ENCODE measurements at places on chromosomes 11 and 22.

- H3K36me3 ChIP-seq, result no peaks in the 10 kb centered on the region
- H3K27ac ChIP-seq, result no peak overlapping the region
- no peaks in the 10 kb centered on the region for H3K4me1 ChIP-seq
- no peak for DNase-seq
- H3K4me3 ChIP-seq, result no peak overlapping the region
Measured at GRCh38 chr11:26792941-26793340, 71.1 kb upstream of the SLC5A12 start.

- no peak overlapping the region for H3K27ac ChIP-seq
- no peaks in the 10 kb centered on the region for H3K4me1 ChIP-seq
- DNase-seq, result no peak
Measured at GRCh38 chr11:128814856-128815705, 52.0 kb downstream of the KCNJ1 start.

GRCh38 chr11:82404981-82405380 lies 328.7 kb downstream of the FAM181B start:
- no peaks in the 10 kb centered on the region for H3K27me3 ChIP-seq
- no peaks in the 10 kb centered on the region for H3K36me3 ChIP-seq
- H3K4me1 ChIP-seq, result no peaks in the 10 kb centered on the region
- H3K4me3 ChIP-seq, result no peak overlapping the region
- DNase-seq, result no peak

- H3K4me3 ChIP-seq, result no peak overlapping the region
- H3K27ac ChIP-seq, result no peak overlapping the region
- H3K27me3 ChIP-seq, result no peaks in the 10 kb centered on the region
- peaks cover 14% of the 10 kb centered on the region for H3K36me3 ChIP-seq
- no peaks in the 10 kb centered on the region for H3K4me1 ChIP-seq
- no peak for DNase-seq
Measured at GRCh38 chr22:27892811-27893210, 26.2 kb downstream of the PITPNB start.

DNA sequence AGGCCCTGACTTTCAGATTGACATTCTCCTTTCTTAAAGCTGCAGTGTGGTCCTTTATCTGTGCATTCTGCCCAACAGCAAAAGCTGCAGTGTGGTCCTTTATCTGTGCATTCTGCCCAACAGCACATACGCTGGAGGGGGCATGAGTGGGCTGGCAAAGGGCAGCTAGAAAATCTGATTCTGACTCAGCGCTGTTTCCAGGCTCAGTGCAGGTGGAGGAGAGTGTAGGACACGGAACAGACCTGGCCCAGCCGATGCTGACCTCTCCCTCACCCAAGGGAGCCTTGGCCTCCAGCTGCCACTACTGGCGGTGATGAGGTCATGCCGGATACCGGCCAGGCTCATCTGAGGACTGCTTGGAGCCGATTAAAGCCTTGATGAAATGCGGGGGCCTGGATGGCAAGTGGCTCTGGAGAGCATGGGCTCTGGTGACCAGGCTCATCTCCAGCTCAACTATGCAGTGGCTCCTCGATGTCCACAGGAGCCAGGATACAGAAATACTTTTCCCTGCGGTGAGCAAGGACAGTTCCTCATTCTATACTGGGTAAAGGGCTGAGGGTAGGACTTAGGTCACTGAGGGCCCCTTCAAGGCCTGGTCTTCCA lies 84.6 kb downstream of the CLPB start:
- no peak overlapping the region for H3K4me3 ChIP-seq
- no peak overlapping the region for H3K27ac ChIP-seq
- no peaks in the 10 kb centered on the region for H3K27me3 ChIP-seq
- no peaks in the 10 kb centered on the region for H3K36me3 ChIP-seq
- H3K4me1 ChIP-seq, result peaks cover 10% of the 10 kb centered on the region
- DNase-seq, result no peak

- no peaks in the 10 kb centered on the region for H3K36me3 ChIP-seq
- H3K27me3 ChIP-seq, result no peaks in the 10 kb centered on the region
- no peak overlapping the region for H3K27ac ChIP-seq
- H3K4me1 ChIP-seq, result peaks cover 12% of the 10 kb centered on the region
- DNase-seq, result no peak
Measured at GRCh38 chr22:46611189-46611588, 9.0 kb upstream of the GRAMD4 start.

DNA sequence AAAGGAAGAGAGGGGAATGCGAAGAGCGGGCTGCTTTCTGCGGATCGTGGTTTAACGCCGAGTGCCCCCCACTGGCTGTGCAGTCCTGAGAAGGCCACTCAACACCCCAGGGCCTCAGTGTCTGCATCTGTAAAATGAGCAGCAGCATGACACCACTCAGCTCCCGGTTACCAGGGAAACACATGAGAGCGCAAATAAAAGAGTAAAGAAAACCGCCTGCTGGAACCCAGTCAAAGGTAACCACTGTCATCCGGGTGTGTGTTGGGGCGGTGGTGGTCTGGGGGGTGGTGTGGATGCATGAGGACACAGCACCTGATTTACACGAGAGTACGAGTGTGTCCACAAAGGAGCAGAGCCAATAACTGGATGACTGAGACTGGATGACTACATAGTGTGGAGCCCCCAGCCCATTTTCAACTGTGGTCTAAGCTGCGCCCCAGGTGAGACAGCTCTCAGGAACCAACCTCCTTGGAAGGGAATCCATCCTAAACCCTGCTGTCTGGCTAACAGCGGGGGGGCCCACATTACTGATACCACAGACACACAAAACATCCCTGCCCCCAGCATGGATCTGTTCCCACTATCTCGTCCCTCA lies 5.7 kb downstream of the CELSR1 start:
- H3K4me3 ChIP-seq, result no peak overlapping the region
- no peak overlapping the region for H3K27ac ChIP-seq
- H3K36me3 ChIP-seq, result no peaks in the 10 kb centered on the region

- peaks cover 14% of the 10 kb centered on the region for H3K4me1 ChIP-seq
- no peaks in the 10 kb centered on the region for H3K36me3 ChIP-seq
- H3K27me3 ChIP-seq, result no peaks in the 10 kb centered on the region
- DNase-seq, result no peak
Measured at GRCh38 chr11:73789279-73789670, 1.6 kb downstream of the MRPL48 start.

- no peak overlapping the region for H3K27ac ChIP-seq
- H3K4me1 ChIP-seq, result no peaks in the 10 kb centered on the region
- no peaks in the 10 kb centered on the region for H3K36me3 ChIP-seq
- H3K4me3 ChIP-seq, result no peak overlapping the region
Measured at GRCh38 chr22:25068707-25069106, 116.2 kb downstream of the KIAA1671 start.

GRCh38 chr11:132941024-132941646 lies 591.2 kb downstream of the OPCML start:
- H3K4me1 ChIP-seq, result no peaks in the 10 kb centered on the region
- no peak overlapping the region for H3K4me3 ChIP-seq
- DNase-seq, result no peak
- H3K27ac ChIP-seq, result no peak overlapping the region
- no peaks in the 10 kb centered on the region for H3K27me3 ChIP-seq
- H3K36me3 ChIP-seq, result no peaks in the 10 kb centered on the region

- H3K27ac ChIP-seq, result no peak overlapping the region
- no peaks in the 10 kb centered on the region for H3K27me3 ChIP-seq
- H3K4me3 ChIP-seq, result no peak overlapping the region
- no peaks in the 10 kb centered on the region for H3K4me1 ChIP-seq
Measured at GRCh38 chr11:67544616-67545242, 21.5 kb upstream of the CABP2 start.

Data from MM.1S (cell line).